Activated T-helper 1 cell treated with Interleukin-2 at 50 U/mL for 16 hours (primary cell): ENCODE measurements at places on chromosomes 12 and 14.

- no peak for DNase-seq
These were observed 2.6 kb upstream of the PPP1R1A start for GRCh38 chr12:54590978-54591591.

DNA sequence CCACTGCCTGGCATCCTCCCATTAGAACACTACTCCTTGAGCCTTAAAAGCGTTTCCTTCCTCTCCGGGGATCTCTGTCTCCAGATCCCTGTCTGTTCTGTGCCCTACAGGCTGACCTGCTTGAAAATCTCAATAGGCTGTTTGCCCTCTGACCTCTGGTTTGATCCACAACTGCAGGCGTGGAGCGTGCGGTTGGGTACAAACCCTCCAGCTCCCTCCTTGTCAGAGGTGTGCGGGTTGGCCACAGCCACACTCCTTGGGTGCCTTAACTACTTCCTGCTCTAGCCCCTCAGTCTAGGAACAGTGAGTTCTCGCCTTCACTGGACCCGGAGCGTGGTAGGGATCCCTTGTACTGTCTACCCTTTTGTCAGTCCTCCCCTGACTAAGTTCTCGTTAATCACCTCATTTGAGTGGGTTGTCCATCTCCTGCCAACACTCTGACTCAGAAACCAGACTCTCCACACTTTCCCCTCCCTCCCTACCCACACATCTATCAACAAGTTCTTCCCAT, 33.1 kb downstream of the CMKLR1 start:
- no peak for DNase-seq

DNA sequence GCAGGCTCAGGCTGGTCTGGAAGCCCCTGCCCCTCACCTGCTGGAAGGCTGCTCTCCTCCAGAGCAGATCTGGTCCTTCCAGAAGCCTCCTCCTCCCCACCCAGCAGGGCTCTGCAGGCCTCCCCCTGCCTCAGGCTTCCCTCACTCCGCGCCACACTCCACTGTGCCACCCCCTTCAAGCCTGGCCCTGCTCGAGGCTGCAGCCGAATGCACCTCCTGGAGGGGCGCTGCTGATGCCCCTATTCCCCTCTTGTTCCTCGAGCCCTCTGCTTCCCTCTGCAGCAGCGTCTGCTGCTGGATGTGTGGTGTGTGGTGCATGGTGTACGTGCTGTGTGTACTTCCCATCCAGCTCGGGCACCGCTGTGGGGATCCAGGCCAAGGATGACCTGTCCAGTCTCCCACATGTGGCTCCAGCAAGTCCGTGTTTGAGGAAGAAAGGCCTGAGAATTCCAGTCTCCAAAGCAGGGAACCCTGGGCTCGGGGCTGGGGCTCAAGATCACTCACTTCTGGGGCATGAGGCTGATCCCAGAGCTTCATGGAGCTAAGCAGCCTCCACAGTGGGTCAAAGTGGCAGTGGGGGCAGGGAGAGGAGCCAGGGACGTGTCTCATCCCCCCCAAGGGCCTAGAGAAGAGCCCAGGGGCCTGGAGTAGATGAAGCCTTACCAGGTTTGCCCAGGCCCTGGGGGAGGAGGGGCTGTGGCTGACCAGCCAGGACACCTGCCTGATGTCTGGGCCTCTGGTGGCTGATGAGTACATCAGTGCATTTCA, 136.0 kb upstream of the C14orf180 start:
- no peak for DNase-seq

- DNase-seq, result no peak
These were observed 18.4 kb downstream of the POU6F1 start for GRCh38 chr12:51199366-51199945.

GRCh38 chr12:106582641-106583230, at the start of gene RFX4:
RFX4 (plus strand) TSS chr12:106583004; CDS start chr12:106583321, 317 bp downstream.
- no peak for DNase-seq

DNA sequence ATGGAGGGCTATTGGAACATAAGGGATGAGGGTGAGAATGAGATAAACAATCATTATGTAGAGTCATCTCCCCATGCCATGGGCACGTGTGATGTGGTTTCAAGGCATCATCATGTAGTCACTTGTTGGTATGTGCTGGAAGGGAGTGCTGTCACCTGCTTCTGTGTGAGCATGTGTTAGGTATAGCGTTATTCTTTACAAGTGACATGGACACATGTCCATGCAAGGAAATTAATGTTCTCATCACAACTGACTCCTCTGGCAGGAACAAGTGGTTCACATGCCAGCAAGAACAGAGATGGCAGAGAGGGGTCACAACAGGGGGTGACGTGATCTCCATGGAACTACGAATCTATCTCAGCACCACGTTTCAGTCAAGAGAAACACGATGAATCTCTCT, 815.8 kb downstream of the BCL11B start:
- DNase-seq, result no peak

DNA sequence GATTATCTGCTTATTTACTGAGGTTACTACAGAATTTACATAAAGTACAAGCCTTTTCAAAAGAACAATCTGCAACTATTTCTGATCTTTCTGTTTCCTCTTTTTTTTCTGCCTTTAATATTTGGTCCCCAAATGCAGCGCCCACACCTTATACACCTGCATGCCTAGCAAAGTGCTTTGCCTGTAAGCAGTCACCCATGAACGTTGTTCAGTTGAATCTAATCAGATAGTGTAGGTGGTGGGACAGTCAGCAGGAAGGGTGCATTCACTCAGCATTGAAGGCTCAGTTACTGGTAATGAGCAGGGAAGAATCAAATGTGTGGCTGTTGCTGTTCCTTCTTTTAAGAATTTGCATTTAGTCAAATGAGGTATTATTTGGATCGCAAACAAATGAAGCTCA, 108.4 kb downstream of the GPR135 start:
- no peak for DNase-seq
